ENCODE measurements at places on chromosomes 3 and 15.

DNA sequence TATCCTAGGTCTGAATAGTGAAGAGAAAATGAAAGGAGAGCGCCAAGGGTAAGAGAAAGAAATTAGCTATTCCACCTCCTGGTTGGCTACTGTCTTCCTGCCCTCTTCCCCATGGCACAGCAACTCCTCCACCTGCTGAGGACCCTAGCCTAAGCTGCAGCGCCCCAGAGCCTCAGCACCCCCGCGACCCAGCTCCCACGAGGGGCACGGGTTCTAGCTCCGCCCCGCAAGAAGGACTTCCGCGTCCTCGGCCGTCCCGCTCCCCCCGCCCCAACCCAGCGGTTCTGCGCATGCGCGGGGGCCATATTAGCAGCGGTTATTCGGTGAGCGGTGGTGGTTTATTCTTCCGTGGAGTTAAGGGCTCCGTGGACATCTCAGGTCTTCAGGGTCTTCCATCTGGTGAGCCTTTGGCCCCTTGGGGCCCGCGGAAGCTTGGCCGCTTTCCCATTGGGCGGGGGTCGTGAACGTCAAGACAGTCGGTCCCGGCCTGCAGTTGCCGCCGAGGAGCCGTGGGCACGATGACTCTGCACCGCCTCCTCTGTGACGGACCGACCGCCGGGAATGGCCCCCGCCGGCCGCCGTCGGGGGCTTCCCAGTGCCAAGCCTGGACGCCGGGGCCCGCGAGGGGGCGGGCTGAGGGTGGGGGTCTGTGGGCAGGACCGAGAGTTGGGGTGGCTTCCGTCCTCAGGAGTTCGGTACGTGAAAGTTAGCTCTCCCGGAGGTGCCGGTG is at the start of gene PSMA4:
Gene PSMA4, plus strand, starts transcription at position 304 of the 730 bp plus-strand sequence. CDS start 1,484 bp downstream, outside the sequence.
- peak; percentile 41 for DNase-seq

- DNase-seq, result peak; percentile 91
These were observed 68.1 kb downstream of the TRIM69 start for GRCh38 chr15:44804298-44805046.

GRCh38 chr3:149330609-149331331 is 2.7 kb downstream of the TM4SF18 start:
- no peak for DNase-seq

- DNase-seq, result no peak
These were observed 12.3 kb upstream of the ZBTB38 start for GRCh38 chr3:141356046-141356445.

GRCh38 chr3:185029086-185029485 is 123.8 kb downstream of the C3orf70 start:
- no peak for DNase-seq

DNA sequence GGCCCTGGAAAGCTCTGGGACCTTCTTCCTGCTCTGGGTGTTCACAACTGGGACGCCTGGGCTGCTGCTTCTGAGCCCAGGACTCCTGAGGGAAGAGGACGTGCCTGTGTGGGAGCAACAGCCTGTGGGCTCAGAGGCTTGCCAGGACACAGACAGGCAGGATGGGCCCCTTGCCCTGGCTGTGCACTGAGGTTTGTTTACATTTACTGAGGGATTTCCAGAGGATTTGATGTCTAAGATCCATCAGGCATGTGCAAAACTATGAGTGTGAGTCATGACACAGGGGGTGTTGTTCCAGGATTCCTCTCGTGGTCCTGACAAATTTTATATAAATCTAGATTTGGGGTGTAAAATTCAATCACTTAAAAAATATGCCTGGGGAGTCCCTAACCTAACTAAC is 10.6 kb downstream of the CCR9 start:
- no peak for DNase-seq
